Hematopoietic multipotent progenitor cell (in vitro differentiated cells): ENCODE measurements at places on chromosomes 1 and 21.

- DNase-seq = no peak
These were observed 4.3 kb downstream of the OSBPL9 start for GRCh38 chr1:51621161-51621560.

DNA sequence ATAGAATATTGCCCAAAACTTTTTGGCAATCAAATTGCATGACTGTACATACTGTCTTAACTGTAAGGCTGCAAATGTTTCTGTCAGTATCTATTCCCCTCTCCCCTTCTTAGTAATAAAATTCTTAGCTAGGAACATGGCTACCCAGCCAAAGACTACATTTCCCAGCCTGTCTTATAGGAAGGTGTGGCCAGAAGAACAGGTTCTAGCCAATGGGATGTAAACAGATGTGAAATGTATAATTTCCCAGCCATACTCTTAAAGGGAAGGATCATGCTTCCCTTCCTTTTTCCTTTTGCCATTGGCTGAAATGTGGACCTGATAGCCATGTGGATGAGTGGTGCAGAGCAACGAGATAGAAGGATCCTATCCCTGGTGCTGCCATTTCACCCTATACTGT, 7.0 kb upstream of the HIVEP3 start:
- DNase-seq = no peak

DNA sequence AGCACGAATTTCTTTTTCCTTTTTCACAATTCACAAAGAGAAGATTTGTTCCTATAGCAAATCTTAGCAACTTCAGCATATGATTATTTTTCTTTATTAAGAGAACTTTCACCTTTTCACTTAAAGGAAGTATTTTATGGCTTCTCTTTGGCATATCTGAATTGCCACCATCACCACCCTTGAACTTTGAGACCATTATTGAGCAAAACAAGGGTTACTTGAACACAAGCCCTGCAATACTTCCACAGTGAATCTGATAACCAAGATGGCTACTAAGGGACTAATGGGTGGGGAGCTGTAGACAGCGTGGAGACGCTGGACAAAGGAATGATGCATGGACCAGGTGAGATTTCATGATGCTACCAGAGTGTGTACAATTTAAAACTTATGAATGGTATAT, 815.0 kb downstream of the LRRIQ3 start:
- no peak for DNase-seq

- DNase-seq = peak; percentile 35
These were observed 649 bp downstream of the AHDC1 start for GRCh38 chr1:27603309-27603680.

DNA sequence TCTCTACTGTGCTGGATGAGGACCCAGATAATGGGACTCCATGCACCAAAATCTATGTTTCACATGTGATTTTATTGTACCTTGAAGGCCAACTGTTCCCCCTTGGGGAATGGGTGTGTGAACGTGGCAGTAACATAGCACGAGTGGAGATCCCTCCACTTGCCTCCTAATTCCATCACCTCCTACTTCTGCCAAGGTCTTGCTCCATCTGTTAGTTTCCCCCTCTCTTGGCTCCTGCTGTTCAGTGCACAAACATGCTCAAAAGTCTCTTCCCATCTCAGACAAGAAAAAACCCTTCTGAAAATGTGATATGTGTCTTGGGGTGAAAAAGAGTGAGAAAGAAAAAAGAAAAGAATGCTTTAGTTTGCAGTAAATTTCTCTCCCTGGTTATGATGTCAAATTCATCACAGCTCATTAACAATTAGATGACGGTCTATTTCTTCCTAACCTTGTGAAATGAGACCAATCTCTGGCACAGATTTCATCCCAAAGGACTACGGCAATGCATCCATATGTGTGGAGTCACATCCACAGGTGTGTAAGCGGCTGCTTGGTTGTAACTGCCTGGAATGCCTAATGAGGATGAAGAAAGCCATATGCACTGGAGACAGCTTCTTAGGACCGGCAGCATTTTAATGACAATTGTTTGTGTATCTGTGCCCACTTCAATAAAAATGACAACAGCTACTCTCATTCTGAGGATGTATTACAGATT, 79.3 kb upstream of the DIRAS3 start:
- no peak for DNase-seq

- DNase-seq = no peak
These were observed 2.5 kb upstream of the NCF2 start for GRCh38 chr1:183592733-183593132.

- peak; percentile 90 for DNase-seq
These were observed 10.0 kb downstream of the YBEY start for GRCh38 chr21:46295996-46296752.

DNA sequence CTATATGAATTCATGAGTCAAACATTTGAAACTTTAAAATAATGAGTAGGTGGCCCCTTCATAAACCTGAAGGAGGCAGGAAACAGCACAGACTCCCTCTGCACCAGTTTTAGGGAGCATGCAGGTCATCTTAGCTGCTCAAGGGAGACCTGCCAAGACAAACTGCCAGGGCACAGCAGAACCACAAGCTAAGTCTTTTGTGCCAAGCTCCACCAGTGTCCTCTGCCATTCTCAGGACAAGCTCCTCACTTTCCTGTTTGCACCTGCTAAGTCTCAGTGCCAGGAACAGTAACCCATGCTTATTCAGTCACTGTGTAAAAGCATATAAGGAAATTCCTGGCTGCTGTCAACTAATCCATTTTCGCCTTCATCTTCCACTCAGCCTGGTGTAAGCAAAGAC, 368.9 kb downstream of the SEC16B start:
- DNase-seq = no peak

GRCh38 chr1:33738536-33738935, 125.3 kb upstream of the HMGB4 start:
- DNase-seq = no peak

- no peak for DNase-seq
These were observed 62.5 kb upstream of the PRDX6 start for GRCh38 chr1:173414539-173415226.

GRCh38 chr1:245790441-245790840, 635.7 kb downstream of the KIF26B start:
- DNase-seq = no peak

DNA sequence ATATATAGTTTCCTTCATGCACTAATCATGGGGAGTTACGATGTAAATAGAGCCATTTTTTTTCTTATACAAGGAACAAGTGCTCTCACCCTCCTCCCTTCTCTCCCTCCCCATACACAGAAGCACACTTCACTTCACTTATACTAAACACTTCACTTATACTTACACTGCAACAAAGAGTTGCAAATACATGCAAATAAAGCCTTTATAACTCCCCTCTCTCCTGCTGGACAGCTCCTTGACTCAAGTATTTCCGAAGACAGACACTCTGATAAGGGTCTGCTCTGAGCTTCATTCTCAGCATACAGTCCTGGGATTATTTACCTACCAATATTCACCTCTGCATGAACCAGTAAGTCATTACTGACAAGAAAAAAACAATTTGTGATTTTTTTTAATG, 35.6 kb upstream of the ERG start:
- no peak for DNase-seq

- DNase-seq = no peak
These were observed 30.8 kb upstream of the PSMB2 start for GRCh38 chr1:35672116-35672515.

DNA sequence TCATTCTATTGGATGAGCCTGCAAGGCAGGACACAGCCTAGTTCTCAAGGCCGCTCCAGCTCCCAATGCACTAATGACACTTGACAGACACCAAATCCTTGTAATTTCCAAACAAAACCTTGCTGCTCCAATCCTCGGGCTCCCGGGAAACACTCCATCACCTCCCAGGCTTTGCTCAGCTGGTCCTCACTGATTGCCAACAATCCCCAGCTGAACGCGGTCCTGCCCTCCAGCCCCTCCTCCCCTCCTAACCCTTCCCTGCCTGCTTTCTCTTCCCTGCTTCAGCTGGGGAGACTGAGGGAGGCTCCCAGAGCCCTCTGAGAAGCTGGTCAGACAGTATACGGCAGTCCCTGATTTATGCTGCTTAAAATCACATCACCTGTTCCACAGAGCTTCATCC, 114.4 kb upstream of the TNR start:
- DNase-seq = no peak

DNA sequence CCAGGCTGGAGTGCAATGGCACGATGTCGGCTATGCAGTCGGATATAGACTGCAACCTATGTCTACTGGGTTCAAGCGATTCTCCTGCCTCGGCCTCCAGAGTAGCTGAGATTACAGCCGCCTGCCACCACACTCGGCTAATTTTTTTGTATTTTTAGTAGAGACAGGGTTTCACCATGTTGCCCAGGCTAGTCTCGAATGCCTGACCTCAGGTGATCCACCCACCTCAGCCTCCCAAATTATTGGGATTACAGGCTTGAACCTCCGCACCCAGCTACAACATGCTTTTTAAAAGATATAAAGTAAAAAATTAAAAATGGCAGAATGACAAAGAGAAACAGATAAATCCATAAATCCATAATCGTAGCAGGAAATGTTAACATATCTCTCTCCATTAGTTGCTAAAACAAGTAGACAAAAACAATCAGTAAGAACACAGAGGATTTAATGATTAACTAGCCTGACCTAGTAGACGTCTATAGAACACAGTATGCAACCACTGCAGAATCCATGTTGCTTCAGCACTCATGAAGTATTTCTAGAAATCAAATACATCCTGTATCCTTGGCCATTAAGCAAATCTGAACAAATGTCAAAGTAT, 59.9 kb upstream of the SPOCD1 start:
- DNase-seq = no peak

- no peak for DNase-seq
These were observed 98.2 kb downstream of the HMGB4 start for GRCh38 chr1:33962061-33962460.

DNA sequence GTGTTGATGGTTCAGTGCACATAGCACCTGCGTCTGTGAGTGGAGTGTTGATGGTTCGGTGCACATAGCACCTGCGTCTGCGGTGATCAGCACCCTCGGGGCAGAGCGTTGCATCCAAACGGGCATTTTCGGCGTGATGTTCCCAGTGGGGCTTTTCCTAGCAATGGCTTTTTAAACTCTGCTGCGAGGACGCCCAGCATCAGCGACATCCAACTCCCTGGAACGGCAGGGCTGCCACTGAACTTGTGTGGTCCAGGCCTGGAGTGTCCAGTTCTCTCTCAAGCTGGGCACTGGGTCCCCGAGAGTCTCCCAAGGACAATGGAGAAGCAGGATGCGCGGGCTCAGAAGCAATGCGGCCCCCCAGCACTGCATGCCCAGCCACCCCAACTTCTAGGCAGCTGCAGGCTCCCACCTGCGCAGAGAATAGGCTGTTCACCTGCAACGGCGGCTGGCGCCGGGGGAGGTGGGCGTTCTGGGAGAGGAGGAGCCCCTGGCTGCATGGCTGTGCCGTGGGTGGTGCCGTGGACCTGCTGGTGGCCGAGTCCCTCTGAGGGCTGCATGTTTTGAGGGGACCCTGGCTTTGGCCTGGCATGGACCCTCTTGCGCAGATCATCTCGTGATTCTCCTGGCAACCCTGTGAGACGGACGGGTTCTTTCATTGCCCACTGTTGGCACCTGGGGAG, 10.1 kb upstream of the C1orf174 start:
- no peak for DNase-seq

- no peak for DNase-seq
These were observed 4.3 kb upstream of the C1QTNF12 start for GRCh38 chr1:1250786-1251284.

GRCh38 chr1:73813716-73814115, 384.3 kb downstream of the LRRIQ3 start:
- DNase-seq = no peak

- no peak for DNase-seq
These were observed 49.6 kb upstream of the KCTD3 start for GRCh38 chr1:215517441-215517891.

- no peak for DNase-seq
These were observed 38.8 kb upstream of the OR2B11 start for GRCh38 chr1:247496581-247497285.

DNA sequence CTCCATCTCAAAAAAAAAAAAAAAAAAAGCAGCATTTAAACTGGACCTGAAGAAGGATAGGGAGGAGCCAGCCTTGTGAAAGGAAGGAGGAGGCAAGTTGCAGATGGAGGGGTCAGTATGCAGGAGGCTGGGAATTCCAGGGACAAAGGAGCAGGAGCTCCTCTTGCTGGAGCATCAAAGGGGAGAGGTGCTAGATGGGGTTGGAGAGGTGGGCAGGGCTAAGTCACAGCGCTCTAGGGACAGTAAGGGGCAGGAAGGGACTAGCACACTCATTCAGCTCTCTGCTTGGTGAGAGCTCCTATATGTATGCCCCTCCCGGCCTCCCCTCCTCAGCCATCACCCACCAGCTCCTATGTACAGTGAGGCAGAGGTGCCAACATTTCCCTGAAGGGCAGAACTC, 26.8 kb downstream of the MAP7D1 start:
- DNase-seq = no peak

GRCh38 chr1:207938016-207938415, 27.1 kb upstream of the CD34 start:
- no peak for DNase-seq

DNA sequence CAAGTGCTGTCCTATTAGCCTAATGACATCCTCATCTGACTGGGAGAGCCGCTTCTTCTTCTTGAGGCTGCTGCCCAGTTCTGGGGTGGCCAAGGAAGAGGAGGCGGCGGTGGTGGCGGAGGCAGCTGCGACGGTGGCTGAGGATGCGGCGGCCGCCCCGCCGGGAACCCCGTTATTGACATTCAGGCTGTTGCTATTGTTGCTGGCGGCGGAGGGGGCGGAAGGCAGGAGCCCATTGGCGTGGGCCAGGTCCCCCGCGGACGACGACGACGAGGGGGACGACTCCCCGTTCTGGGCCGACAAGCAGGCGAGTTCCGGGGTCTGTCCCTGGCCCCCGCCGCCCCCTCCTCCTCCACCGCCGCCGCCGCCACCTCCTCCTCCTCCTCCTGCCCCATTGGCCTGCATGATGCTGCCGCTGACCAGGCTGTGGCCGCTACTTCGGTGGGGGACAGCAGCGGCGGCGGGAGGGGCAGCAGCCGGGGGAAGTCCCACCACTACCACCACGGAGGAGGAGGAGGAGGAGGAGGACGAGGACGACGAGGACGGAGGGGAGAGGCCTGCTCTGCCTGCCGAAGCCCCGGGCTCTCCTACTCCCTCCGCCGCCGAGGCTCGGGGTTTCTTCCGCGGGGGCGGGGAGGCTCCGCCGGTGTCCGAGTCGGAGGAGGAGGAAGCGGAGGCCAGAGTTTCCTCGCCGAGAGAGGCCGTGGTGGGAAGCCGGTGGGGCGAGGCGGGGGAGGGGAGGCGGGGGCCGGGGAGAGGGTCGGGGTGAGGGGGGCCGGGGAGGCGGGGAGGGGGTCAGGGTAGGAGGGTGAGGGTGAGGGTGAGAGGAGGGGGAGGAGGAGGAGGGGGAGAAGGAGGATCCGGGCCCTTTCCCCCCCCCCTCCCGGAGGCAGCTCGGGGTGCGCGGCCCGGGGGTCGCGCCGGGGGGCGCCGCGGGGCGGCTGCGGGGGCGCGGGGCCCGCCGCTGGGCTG, 610 bp downstream of the WDR26 start:
- DNase-seq = peak; percentile 32

GRCh38 chr1:3924825-3925220, 24.8 kb upstream of the C1orf174 start:
- no peak for DNase-seq

DNA sequence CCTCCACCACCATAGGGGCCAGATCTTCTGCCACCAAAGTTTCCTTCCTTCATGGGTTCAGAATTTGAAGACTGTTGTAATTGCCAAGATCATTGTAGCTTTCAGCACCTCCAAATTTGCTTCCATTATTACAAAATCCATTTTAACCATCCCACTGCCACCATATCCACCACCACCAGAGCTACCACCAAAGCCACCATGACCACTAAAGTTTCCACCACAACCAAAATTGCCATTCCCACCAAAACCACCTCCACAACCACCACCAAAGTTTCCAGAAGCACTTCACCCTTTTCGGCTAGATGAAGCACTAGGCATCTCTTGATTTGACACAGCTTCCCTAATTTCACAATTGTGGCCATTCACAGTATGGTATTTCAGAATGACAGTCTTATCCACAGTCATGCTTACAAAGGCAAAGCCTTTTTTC, 45.2 kb downstream of the SLC30A7 start:
- no peak for DNase-seq
